ENCODE measurements at places on chromosomes 1 and 21.

DNA sequence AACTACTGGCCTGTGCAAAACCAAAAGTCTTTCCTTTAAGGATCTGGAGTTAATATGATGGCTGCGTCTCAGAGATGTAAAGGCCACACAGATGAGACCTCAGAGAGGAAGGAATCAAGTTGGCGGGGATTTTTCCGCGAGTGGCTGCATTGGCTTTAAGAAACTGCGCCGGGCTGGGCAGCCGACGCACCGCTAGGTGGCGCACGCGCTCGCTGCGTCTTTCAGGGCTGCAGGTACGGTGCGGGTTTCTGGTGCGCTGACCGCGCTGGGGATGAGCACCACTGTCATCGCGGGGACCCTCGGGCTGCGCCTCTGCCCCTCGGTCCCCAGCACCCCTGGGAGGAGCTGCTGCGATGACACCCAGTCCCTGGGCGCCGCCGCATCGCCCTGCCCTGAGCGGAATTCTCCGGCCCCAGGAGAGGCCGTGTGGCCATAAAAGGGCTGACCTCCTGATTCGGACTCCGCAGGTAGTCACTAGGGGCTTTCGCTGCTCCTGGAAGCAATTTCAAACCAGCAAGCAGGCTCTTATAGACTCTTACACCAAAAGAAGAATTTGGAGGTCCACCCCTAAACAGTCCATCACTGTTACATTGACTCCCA is 241.0 kb downstream of the KCNJ6 start:
- DNase-seq = peak; percentile 36

GRCh38 chr1:160261556-160261892 is 825 bp downstream of the DCAF8 start:
- peak; percentile 56 for DNase-seq

- DNase-seq = no peak
Observed at GRCh38 chr1:4033129-4033676, 133.1 kb upstream of the C1orf174 start.

GRCh38 chr1:23791516-23792047 is 637 bp downstream of the LYPLA2 start:
- no peak for DNase-seq

GRCh38 chr1:162629651-162630050 is 2.6 kb upstream of the DDR2 start:
- no peak for DNase-seq

All from activated T-cell treated with anti-CD3 and anti-CD28 coated beads for 4 hours (primary cell).